ENCODE measurements at places on chromosomes 7 and 10.

GRCh38 chr10:77527839-77528238, 109.8 kb downstream of the KCNMA1 start:
- DNase-seq: no peak

GRCh38 chr10:77398986-77399755, 238.4 kb downstream of the KCNMA1 start:
- no peak for DNase-seq

- no peak for DNase-seq
Measured at GRCh38 chr10:60351191-60351853, 38.4 kb downstream of the ANK3 start.

- no peak for DNase-seq
Measured at GRCh38 chr7:22542254-22542653, 42.3 kb upstream of the STEAP1B start.

- DNase-seq: no peak
Measured at GRCh38 chr7:78587443-78588044, 789.0 kb downstream of the PHTF2 start.

DNA sequence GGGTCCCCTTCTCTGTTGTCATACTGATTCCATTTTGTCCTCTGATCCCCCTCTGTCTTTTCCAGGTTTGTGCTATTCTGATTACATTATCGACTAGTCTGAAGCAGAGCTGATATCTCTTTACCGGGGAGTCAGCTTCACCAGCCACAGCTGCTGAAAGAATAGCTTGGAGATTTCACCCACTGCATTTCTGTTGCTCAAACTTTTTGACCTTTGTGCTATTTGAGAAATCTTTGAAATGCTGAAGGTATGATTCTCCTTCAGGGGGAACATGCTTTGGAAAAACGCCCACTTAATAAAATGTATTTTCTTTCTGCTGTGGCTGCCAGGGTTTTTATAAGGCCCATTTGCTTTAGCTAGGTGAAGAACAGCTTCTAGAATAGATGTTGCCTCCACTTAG, 197.8 kb upstream of the TCF7L2 start:
- DNase-seq: no peak

GRCh38 chr10:131641231-131641630, 259.6 kb upstream of the PPP2R2D start:
- DNase-seq: no peak

DNA sequence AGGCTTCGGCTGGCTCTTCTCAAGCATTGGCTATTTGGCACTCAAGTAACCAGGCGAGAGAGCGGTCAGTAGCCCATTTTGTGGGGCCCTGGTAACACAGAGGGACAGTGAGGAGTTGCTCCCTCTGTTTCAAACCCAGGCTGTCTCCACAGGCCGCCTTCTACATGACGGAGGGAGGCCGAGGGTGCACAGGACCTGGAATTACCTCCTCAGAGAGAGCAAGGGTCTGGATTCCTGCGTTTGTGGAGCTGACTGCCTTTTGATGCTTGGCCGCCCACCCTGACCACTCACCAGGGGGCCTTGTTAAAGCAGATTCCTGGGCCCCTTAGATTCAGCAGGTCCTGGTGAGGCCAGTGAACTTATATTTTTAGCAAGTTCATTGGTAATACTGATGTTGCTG, 12.3 kb downstream of the UPP1 start:
- DNase-seq: no peak
